Skeletal muscle tissue (tissue), 5 donors: ENCODE measurements at places on chromosomes 6 and 20. TPM values are rescaled to one million over a fixed set of nuclear protein-coding genes. Genes with fewer than 3 reads are reported as not detected.

Gene NFYA
- 17.2 TPM for total RNA-seq

Gene UNC5CL
- total RNA-seq, result 2.1 TPM

Gene TEAD3
- total RNA-seq, result 6.8 TPM

Gene TAF4
- 4.2 TPM for total RNA-seq

Gene OR2H2
- not detected for total RNA-seq

Gene KCNQ2
- 1.6 TPM for total RNA-seq

Gene WFDC13
- total RNA-seq, result not detected

Gene GABRR1
- total RNA-seq, result 0.52 TPM

Gene RSPO3
- total RNA-seq, result 6.3 TPM

Gene BMP2
- 2.6 TPM for total RNA-seq

Gene RAB44
- not detected for total RNA-seq

Gene GCNT2
- 3.1 TPM for total RNA-seq

Gene FAM50B
- 12.0 TPM for total RNA-seq

Gene SOBP
- 20.4 TPM for total RNA-seq

Gene VSTM2L
- not detected for total RNA-seq

Gene MOCS3
- 6.8 TPM for total RNA-seq

Gene KIF25
- not detected for total RNA-seq

Gene SNAP25
- total RNA-seq, result 4.2 TPM

Gene TRAPPC3L
- total RNA-seq, result 0.52 TPM

Gene SNAP91
- total RNA-seq, result 2.1 TPM
